Stimulated activated CD4-positive, alpha-beta T cell treated with anti-CD3 and anti-CD28 coated beads, Interleukin-2, amount 100 ng/mL, for 48 hours (primary cell): ENCODE measurements at places on chromosomes 11 and 22.

- no peak for DNase-seq
Measured at GRCh38 chr22:50529416-50529896, 356 bp downstream of the TYMP start.

DNA sequence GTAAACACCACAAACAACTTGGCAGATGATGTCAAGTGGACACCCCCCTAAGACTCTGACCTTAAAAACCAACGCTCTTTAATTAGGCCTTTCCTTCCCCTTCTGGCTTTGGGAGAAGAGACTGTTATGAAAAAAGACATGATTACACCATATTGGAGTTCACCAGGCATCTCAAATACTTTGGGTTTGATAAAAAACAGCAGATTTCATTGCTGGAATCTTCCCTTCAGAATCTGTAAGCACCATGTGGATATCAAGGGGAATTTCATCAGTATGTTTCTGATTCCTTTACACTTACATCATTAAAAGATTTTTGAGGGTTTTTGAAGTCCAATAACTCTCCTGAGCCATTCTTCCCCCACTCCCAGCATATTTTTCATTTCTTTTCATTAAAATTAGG lies 85.6 kb downstream of the KIRREL3 start:
- DNase-seq: no peak

- no peak for DNase-seq
Measured at GRCh38 chr11:2554338-2555207, 109.8 kb downstream of the KCNQ1 start.

DNA sequence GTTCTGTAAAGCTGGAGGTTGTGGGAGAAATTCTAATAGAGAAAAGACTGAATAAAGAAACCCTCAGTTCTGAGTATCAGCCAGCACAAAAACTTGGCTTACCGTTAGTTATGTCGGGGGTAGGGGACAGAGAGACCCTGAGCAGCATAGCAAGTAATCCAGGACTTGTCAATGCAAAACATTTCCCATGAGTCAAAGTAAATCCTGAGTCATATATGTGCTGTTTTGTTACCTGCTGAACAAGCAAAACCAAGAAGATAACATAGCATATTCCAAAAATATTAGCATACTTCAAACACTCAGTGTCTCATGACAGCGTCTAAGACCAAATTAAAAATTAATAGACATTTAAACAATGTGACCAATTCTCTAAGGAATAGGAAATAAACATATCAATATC lies 75.1 kb upstream of the LUZP2 start:
- DNase-seq: no peak

DNA sequence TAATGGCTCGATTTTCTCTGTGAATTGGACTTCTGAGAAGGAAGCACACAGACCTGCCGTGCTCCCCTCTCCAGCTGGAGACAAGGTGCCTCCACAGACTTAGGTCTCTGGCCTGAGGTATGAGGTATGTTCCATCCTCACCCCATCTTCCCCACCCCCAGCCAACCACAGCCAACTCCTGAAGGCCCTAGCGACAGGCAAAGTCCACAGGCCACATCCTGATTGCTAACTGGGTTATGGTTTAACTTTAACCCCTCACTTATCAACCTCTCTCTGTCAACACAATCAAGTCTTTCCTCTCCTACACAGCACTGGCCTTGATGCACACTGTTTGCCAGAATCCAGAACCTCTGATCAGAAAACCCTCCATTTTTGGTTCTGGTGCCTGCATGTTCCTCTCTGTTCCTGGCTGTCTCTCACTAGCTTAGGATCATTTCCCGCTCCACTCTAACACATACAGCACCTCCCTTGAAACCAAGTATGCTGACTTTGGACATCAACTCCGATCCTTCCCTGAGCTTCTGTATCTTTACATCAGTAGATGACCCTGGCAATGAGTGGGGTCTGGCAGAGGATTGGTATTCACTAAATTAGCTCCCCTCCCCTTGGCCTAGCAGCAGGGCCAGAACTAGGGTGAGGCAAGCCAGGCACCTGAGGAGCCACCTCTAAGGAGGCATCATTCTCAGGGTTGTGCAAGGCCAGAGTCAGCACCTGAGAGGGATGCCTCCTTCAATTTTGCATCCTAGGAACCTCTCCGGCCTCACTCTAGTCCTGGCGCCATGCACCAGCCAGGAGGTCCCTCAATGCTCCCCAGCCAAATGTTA lies 22.0 kb downstream of the JAML start:
- DNase-seq: no peak

DNA sequence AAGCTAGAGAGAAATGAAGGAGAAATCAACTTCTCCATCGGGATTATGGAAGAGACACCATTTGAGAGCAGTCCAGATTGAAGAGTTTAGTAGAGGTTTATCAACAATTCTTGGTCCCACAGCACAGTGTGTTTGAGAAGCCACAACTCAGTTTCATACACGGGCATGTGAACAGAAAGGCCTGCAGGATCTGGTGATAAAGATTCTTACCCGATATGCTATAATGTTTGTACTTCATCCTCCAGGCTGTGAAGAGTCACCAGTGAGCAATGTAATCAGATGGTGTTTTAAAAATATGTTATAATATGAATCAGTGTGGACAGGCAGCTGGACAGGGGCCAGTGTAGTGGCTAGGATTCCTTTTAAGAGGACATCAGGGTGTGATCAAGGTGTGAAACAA lies 29.7 kb upstream of the VWA5A start:
- no peak for DNase-seq

GRCh38 chr22:47190957-47191670 lies 428.7 kb downstream of the TBC1D22A start:
- DNase-seq: no peak

- DNase-seq: no peak
Measured at GRCh38 chr22:24418786-24419474, 8.5 kb upstream of the ADORA2A start.

DNA sequence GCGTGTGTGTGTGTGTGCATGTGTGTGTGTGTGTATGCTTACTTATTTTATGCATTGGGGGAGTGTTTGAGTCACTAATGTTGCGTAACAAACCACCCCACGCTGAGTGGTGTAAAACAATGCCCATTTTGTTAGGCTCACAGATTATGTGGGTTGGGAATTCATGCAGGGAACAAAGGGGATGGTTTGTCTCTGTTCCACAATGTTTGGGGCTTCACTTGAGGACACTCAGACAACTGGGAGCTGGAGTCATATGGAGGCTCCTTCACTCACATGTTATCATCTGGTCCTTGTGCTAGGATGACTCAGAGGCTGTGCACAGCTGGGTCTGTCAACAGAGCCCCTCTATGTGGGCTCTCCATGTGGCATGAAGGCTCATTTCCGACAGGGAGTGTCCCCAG lies 51.3 kb upstream of the LARGE1 start:
- no peak for DNase-seq

DNA sequence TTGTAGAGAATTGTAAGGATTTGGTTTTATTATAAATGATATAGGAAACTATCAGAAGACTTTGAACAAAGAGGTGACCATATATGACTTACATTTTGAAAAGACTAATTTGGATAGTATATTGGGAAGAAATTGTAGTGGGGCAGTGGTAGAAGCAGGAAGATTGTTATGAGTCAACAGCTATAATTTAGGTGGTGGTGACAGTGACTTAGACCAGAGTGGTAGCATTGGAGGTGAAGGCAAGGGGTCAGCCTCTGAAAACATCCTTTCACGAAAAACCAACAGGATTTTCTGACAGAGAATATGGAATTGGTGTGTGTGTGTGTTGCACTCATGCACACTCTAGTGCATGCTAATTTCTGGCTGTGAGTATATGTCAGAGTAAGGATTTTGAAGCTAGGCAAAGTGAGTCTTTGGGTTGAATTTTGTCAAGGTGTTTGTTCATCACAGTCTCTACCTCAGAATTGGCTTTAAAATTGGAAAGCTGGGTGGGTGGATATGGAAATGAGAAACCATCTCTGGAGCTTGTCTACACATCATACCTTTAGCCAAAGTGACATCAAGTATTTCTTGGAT lies 8.2 kb upstream of the HBE1 start:
- DNase-seq: no peak

GRCh38 chr11:93407777-93408401 lies 77.3 kb downstream of the DEUP1 start:
- no peak for DNase-seq

GRCh38 chr11:46335890-46336562 lies 11.2 kb upstream of the DGKZ start:
- no peak for DNase-seq

DNA sequence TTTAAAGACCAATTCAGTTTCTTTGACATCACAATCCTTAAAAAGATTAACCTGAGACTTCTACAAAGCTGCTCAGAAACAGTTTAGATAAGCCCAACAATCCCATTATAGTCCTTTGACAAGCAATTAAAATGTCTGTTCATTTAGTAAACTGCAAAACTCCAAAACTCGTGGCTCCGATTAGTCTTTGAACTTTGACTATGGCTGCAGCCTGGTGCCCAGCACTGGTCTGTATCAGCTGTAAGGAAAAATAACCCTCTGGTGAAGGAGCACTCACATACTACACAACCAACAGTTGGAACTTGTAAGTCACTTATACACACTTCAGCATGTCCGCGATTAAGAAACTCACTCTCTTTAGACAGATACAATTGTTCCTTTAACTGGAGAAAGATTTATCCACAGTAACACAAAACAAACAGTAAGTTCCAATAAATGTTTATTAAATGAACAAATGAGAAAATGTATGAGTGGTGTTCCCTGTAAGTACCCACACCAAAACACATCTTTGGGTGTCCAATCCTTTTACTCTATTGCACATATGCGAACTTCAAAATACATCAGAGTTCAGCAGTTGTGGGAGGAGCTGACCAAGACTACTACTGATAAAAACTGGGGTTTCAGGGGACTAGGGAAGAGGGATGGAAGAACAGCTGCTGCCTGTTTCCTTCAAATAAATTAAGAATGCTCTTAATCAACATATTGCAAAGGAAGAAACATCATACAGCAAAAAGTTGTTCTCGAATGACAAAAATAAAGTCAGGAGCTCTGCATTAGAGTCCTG lies 36.4 kb downstream of the PITPNB start:
- DNase-seq: no peak

GRCh38 chr11:118142809-118143208 lies 9.8 kb downstream of the SCN4B start:
- DNase-seq: no peak

- no peak for DNase-seq
Measured at GRCh38 chr11:115965767-115966504, 461.7 kb upstream of the CADM1 start.

DNA sequence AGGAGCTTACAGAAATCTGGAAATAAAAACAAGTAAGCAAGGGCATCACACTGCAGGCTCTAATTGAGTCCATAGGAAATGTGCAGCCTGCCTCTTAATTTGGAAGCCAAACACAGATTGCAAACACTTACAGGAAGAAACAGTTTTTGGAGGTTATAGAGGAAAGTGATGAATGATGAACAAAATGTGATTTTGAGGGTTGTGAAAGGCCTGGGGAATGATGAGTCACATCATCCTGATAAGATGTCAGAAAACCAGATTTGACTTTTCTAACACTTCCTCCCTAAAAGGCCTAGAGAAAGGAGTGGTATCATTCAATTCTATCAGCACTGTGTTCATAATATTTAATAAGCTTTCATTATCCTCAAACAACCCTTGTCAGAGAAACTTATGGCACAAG lies 96.6 kb upstream of the POU2AF2 start:
- no peak for DNase-seq

- DNase-seq: no peak
Measured at GRCh38 chr11:128494418-128495332, 92.7 kb downstream of the ETS1 start.

GRCh38 chr22:40533712-40534378 lies 102.7 kb downstream of the MRTFA start:
- no peak for DNase-seq

DNA sequence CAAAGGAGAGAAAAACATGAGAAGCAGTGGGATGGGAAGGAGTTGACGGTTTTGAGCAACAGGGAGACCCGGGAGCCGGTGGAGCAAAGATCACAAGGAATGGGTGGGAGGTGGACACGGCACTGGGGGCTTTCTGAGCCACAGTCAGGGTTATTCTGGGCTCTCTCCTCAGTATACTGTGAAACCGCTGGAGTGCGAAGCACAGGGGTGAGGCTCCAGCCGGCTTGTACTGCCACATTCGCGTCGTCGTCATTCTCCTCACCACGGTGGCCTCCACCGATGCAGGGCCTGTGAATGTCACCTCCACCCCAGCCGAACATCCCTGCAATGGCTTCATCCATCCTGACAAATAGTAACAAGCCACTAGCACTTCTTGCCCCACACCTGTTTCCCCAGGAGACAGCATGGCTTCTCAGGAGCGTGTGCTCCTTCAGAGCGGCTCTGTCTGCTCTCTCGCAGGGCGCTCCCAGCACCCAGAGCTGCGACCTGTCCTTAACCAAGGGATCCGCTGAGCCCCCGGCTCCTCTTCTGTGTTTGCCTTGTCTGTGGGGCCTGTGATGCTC lies 1165.3 kb downstream of the TBC1D22A start:
- DNase-seq: no peak

- no peak for DNase-seq
Measured at GRCh38 chr11:47661245-47661644, 18.9 kb upstream of the MTCH2 start.

DNA sequence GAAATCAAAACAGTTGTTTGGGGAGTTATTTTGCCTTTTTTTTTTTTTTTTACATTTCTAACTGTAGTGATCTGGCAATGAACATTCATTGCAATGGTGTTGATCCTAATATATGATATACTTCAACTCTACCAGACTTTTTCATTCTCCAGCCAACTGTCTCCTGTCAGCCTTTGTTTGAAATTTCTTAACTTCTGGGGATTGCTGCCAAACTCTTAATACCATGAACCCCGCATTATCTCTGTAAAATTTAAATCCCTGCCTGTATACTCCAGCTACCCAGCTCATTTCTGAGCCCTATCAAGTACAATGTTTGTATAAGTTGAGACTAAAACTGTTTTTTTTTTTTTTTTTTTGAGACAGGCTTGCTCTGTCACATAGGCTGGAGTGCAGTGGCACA lies 280.7 kb downstream of the TTC28 start:
- DNase-seq: no peak

DNA sequence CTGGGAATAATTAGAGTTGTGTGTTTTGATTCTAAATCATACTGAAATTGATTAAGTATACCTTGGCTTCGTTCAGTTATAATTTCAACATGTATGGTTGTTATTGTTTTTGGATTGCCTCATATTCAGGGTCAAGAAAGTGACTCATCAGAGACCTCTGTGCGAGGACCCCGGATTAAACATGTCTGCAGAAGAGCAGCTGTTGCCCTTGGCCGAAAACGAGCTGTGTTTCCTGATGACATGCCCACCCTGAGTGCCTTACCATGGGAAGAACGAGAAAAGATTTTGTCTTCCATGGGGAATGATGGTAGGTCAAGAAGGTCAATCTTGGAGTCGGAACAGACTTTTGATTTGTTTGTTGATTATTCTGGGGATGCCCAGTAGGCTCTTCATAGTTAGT lies 40.4 kb downstream of the KMT2A start:
- no peak for DNase-seq

GRCh38 chr22:29260031-29260560 lies 7.7 kb downstream of the RHBDD3 start:
- no peak for DNase-seq

- DNase-seq: no peak
Measured at GRCh38 chr22:49889071-49889470, 29.2 kb downstream of the ALG12 start.

- no peak for DNase-seq
Measured at GRCh38 chr11:132587716-132588115, 944.6 kb downstream of the OPCML start.
